ENCODE measurements at places on chromosomes 12 and 14.

DNA sequence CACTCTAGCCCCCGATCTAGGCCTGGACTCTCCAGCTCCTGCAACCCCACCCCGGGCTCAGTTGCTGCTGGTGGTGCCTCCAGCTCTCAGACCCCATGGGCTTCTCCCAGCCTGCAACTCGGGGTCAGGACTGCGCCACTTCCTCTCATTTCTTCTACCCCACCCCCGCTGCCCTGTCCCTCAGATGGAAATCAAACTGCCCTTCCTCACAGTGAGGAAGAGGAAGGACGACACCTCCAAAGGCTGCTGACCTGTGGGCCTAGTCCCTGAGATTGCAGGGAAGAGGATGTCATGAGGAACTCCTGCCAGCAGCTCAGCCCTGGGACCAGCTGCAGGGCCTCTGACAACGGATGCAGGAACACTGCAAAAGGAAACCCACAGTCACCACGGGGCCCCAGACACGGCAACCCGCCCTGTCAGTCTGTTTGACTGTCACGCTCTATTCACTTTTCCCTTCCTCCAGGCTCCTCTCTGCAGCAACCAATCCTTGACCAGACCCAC, 29.3 kb upstream of the PNMA1 start:
- DNase-seq = peak; percentile 81

GRCh38 chr12:3651585-3652424, 101.1 kb downstream of the CRACR2A start:
- no peak for DNase-seq

- DNase-seq = no peak
Observed at GRCh38 chr14:64942531-64943111, at the start of gene GPX2. Gene GPX2 (minus strand): TSS chr14:64942745. CDS start chr14:64942726, 19 bp downstream.

- DNase-seq = peak; percentile 28
Observed at GRCh38 chr14:61090432-61091216, 109.6 kb downstream of the SLC38A6 start.

- DNase-seq = peak; percentile 93
Observed at GRCh38 chr12:53205747-53206419, 1.2 kb downstream of the ITGB7 start.

- no peak for DNase-seq
Observed at GRCh38 chr14:102966681-102967505, 44.4 kb downstream of the AMN start.

DNA sequence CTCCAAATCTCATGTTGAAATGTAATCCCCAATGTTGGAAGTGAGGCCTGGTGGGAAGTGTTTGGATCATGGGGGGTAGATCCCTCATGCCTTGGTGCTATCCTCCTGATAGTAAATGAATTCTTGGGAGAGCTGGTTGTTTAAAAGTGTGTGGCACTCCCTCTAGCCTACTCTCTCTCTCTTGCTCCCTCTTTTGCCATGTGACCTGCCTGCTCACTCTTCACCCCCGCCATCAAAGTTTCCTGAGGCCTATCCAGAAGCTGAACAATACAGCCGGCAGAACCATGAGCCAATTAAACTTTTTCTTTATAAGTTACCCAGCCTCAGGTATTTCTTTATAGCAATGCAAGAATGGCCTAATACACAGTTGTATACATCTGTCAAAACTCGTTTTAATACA, 62.5 kb downstream of the BCL2L14 start:
- no peak for DNase-seq

GRCh38 chr12:66059666-66060065, 70.9 kb downstream of the LLPH start:
- DNase-seq = no peak

- DNase-seq = no peak
Observed at GRCh38 chr14:74444866-74445265, 18.9 kb upstream of the SYNDIG1L start.

GRCh38 chr14:50783563-50783962, 47.4 kb downstream of the NIN start:
- no peak for DNase-seq
